ENCODE measurements at places on chromosomes 7 and 10.

DNA sequence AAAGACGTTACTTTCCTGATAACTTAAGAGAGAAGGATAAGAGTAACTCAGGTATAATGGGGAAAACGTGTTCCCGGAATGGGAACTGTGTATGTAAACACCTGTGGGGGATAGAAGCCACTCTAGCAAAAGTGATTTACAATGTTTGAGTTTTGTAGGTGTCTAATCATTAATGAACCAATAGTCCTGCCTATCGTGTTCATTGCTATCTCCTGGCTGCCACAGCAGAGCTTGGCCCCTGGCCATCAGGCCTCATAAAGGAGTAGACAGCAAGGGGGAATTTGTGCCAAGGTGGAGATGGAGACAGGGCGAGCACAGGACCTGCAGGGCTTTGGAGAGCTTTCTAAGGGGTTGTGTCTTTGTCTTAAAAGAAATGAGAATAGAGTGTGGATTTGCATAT, 102.1 kb downstream of the GAD2 start:
- DNase-seq = no peak

DNA sequence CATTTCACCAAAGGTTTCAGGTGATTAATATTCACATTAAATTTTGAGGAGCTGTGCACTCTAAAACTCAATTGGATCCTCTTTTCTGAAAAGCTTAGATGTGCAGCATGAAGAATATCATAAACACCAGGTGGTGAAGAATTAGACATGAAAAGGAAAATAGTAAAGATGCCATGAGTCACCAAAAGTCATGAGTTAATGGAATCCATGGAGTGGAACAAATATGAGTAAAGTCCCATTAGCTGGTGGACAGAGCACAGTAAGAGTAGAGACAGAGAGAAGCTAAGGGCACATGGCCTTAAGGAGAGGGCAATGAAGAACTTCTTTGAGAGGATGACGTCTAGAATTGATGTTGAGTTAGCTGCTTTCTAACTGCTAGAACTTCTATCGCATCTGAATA, 271.6 kb downstream of the CSTF2T start:
- no peak for DNase-seq

DNA sequence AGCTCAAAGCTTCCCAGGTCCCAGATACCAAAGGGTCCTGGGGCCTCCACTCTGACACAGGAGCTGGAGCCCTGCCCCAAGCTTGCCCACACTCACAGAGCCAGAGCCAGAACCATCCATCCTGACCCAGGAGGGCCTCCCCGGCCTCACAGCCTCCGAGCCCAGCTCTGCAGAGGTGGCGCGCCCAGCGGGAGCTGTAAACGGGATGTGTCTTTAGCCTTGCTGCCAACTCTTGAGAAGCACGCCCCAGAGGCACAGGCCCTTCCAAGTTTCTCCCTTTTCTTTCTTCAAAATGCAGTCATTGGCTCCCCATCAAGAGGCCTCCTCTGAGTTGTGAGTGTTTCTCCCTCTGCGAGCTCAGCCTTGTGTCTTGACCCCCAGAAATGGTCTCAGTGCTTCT, 75.0 kb downstream of the PDGFA start:
- no peak for DNase-seq

GRCh38 chr10:85537561-85537960, 829.0 kb downstream of the GRID1 start:
- DNase-seq = no peak

- no peak for DNase-seq
These were observed 44.2 kb downstream of the ASZ1 start for GRCh38 chr7:117383046-117383445.

DNA sequence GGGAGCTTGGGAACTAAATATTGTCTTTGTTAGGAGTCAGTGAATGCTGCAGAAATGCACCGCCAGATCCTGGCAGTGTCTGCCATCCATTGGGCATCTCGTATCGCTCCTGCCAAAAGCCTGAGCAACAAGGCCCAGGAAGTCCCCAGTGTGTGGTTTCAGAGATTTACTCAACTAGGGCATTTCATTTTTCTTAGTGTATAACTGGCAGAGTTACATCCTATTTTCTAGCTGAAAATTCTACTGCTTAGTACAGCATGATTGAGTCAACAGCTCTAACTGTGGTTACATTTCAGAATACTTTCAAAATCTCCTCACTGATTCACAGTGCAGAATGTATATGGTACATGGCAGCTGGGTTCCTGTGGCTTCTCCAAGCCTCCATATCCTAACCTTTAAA, 95.8 kb upstream of the CREB5 start:
- DNase-seq = no peak

DNA sequence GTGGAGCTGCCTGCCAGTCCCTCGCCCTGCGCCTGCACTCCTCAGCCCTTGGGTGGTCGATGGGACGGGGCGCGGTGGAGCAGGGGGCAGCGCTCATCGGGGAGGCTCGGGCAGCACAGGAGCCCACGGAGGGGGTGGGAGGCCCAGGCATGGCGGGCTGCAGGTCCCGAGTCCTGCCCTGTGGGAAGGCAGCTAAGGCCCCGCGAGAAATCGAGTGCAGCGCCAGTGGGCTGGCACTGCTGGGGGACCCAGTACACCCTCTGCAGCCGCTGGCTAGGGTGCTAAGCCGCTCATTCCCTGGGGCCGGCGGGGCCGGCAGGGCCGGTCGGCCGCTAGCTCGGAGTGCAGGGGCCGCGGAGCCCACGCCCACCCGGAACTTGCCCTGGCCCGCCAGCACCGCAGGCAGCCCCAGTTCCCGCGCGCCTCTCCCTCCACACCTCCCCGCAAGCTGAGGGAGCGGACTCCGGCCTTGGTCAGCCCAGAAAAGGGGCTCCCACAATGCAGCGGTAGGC, 565.9 kb upstream of the NRG3 start:
- no peak for DNase-seq

- no peak for DNase-seq
These were observed 58.1 kb downstream of the ITGA8 start for GRCh38 chr10:15661574-15661973.

Data from activated naive CD8-positive, alpha-beta T cell treated with anti-CD3 and anti-CD28 coated beads for 36 hours (primary cell).